Choroid plexus epithelial cell (primary cell): ENCODE measurements at places on chromosomes 2 and 18.

GRCh38 chr2:178152542-178152941, 40.3 kb downstream of the RBM45 start:
- DNase-seq = no peak

- DNase-seq = no peak
These were observed 62.6 kb downstream of the DNMT3A start for GRCh38 chr2:25279091-25279651.

DNA sequence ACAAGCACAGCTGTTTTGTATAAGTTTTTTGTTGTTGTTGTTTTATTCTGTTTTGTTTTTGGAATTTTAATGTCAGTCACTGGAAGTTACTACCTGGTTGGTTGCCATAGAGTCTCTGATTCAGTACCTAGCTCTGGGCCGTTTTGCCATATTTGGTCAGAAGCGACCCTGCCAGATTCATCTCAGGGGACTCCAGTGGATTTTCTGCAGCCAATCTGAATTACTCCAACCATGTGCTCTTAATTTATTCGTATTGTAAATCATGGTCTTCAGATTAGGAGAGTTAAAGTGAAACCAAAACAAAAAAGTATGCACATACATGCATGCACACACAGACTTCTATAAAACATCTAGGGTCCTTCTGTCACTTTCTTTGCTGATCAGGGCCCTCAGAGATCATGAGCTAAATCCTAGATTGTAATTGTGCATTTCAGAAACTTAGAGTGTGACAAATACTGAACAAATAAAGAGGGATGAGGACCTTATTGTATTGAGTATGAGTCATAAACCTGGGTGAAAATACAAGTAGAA, 317.4 kb upstream of the UBE2E3 start:
- no peak for DNase-seq

DNA sequence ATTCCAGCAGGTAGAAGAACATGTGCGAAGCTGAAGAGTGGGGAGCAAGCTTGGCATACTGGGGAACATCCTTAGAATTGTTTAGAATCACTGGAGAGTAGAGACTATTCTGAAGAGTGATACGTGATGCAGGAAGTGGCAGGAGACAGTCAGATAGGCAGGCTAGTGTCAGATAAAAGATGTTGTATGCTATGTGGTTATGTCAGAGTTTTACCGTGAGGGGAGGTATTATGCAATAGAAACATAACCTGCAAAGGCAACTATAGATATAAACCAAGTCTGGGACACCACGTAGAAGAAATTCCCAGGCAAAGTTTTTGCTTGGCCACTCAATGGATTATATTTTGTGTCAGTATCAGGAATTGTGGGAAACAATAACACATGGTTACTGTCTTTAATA, 62.0 kb upstream of the ZSWIM2 start:
- no peak for DNase-seq

DNA sequence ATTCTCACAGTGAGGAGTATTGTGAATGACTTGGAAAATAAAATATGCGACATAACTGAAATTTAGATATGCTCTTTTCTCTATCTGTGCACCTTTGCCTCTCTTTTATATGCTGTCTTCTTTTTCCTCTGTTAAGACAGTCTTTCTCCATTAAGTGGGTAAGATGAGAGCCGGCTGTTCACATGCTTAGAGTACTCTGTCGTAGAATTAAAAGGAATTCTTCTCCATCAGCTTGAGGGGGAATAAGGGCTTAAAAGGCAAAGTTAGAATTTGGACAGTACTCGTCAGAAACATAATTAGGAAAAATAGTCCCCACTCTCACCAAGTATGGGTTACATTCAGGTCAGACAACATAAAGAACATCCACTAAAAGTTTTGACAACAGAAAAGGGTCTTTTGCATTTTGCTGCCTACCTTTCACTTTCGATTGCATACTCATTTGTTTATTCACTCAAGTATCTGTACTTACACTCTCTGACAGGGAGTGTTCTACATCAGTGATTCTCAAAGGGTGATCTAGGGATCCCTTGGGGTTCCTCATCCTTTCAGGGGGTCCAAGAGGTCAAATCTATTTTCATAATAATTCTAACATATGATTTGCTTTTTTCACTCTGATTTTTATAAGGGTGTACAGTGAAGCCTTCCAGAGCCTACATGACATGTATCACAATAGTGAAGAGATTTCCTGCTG, 48.0 kb downstream of the ARHGAP15 start:
- no peak for DNase-seq

- no peak for DNase-seq
These were observed 22.4 kb upstream of the PMAIP1 start for GRCh38 chr18:59877361-59877760.
